ENCODE measurements at places on chromosomes 12 and 14.

DNA sequence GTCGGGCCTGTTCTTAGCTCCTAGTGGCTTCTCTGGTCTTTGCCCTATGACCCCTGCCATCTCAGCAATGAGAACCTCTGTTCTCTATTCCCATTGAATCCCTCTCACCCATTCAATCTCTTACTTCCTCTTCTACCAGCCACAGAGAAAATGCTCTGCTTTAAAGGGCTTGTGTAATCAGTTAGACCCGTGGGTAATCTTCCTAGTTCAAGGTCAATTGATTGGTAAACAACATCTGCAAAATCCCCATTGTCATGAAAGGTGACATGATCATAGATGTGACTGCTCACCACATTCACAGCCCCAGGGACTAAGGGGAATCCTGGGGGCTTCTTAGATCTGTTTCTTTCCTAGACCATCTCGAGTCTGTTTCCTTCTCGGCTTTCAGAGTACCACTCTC is 7.2 kb upstream of the CCDC197 start:
- no peak for DNase-seq

DNA sequence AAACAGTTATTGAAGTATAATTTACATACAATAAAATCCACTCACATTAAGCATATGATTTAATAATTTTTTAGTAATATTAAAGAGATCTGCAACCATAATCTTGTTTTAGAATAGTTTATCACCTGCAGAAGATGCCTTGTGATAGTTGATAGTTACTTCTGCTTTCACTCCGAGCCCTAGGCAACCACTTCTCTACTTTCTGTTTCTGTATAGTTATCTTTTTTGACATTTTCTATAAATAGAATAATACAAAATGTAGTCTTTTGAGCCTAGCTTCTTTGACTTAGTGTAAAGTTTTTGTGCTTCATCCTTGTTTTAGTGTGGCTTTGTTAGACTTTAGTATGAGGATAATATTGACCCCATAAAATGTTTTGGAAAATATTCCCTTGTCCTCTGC is 111.0 kb downstream of the MNAT1 start:
- no peak for DNase-seq

DNA sequence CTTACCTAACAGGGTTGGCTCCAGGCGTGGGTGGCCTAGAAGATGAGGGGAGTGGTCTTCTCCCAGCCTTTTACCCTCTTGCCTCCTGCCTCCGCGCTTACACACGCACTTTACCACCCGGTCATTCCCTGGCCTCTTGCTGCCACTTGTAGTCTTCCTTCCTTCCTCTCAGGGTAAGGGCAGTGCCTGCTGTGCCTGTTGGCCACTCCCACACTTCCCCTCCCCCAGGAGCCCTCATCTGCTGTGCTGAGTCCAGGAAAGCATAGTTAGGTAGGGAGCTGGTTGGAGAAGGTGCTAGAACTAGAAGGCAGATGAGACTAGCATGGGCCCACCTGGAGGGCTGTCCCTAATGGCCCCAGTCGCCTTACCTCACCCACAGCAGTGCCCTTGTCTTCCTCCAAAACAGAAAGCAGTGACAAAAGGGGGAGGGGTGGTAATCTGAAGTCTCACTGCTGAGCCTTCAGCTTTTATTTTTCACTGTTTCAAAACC is 54.3 kb upstream of the SRSF5 start:
- DNase-seq = peak; percentile 53

GRCh38 chr12:127620735-127621355 is 646.1 kb upstream of the TMEM132C start:
- DNase-seq = no peak

- no peak for DNase-seq
These were observed 69.5 kb upstream of the SLC24A4 start for GRCh38 chr14:92253381-92253894.

GRCh38 chr14:28762303-28762954 is 4.2 kb upstream of the FOXG1 start:
- no peak for DNase-seq

- DNase-seq = no peak
These were observed 25.1 kb upstream of the KRT77 start for GRCh38 chr12:52728374-52728773.

- no peak for DNase-seq
These were observed 2.3 kb downstream of the ADGRD1 start for GRCh38 chr12:130956009-130956408.

DNA sequence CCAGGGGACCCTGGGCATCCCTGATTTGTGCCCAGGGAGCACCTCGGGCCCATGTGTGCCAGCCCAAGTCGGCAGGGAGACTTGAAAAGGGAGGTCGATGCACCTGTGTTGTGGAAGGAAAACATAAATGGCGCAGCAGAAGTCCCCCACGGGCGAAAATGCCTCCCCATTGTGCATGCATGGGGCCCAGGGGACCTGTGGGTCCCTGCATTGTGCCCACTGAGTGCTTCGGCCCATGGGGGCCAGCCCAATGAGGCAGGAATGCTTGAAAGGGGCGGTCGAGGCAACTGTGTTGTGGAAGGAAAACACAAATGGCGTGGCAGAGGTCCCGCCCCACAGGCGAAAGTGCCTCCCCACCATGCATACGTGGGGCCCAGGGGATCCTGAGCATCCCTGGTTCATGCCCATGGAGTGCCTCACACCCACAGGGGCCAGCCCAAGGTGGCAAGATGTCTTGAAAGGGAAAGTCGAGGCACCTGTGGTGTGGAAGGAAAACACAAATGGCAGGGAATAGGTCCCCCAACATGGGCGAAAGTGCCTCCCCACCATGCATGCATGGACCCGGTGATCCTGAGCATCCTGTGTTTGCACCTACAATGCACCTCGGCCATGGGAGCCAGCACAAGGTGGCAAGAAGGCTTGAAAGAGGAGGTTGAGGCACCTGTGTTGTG is 368.0 kb downstream of the ALG10 start:
- no peak for DNase-seq

- no peak for DNase-seq
These were observed 7.9 kb downstream of the TRIM9 start for GRCh38 chr14:51087031-51087441.

DNA sequence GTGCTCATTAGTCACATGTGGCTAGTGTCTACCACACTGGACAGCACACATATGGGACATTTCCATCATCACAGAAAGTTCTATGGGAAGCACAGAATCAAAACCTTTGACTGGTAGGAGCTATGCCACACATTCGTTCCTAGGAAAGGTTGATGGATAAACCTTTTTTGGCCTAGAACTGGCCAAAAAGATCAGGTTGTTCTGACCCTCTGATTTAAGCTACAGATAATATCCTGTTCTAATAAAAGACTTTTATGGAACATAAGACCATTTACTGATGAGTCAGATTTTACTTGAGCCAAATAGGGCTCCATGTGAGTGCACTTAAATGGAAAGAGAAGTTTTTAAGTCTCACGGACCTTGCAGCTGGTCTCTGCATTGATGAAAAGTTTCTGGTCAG is 143.2 kb downstream of the SLC15A4 start:
- no peak for DNase-seq

DNA sequence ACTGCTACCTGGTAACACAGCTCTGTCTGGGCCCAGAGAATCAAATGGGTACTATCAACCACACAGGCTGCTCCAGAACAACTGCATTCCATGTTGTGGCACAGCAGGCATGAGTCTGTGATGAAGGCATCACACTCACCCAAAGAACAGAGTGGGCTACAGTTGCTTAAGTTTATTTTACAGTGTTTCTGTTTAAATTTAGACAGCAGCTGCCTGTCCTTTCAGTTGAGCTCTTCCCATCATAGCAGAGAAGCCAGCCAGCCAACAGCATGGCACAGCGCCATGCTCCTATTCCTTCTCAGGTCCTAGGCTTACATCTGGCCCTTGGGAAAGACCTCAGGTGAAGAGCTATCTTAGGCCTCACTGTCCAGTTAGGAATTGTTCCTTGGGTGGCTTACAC is 147.0 kb upstream of the FRMD6 start:
- no peak for DNase-seq

DNA sequence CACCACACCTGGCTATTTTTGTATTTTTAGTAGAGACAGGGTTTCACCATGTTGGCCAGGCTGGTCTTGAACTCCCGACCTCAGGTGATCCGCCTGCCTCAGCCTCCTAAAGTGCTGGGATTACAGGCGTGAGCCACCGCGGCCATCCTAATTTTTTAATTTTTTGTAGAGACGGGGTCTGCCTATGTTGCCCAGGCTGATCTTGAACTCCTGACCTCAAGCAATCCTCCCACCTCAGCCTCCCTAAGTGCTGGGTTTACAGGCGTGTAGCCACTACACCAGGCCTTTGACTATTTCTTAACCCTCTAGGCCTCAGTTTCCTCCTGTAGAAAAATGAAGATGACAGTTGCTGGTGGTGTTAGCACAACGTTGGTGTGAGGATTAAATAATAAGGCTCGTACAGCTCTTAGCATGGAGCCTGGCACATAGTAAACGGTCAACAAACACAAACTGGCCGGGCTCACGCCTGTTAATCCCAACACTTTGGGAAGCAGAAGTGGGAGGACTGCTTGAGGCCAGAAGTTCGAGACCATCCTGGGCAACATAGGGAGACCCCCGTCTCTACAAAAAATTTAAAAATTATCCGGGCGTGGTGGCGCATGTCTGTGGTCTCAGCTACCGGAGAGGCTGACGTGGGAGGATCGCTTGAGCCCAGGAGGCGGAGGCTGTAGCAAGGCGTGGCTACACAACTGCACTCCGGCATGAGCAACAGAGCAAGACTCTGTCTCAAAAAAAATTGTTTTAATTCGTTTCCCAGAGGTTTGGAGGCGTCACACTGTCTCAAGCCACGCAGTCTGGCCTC is 979 bp downstream of the DDX54 start:
- no peak for DNase-seq

DNA sequence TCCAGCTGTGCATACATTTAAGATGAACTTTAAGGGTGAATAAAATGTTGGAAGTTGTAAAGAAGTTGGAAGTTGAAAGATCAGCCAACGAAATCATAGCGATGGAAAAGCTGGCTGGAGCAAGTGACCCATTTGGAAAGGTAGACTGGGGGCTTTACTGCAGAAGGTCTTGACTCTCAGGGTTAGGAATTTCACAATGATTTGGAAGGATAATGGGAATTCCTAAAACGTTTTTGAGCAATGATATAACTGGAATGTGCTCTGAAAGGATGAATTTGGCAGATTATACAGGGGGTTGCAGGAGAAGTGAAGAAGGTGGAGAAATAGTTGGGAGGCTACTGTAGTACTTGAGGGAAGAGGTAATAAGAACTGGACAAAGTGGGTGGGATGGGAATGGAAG is 27.4 kb downstream of the EMP1 start:
- no peak for DNase-seq

Measured in activated CD4-positive, alpha-beta T cell treated with anti-CD3 and anti-CD28 coated beads, Interleukin-2, amount 10 ng/mL, durations not matched to agents 7 days and 5 days (primary cell).